ENCODE measurements at places on chromosomes 4 and X. TPM values are rescaled to one million over a fixed set of nuclear protein-coding genes. Genes with fewer than 3 reads are reported as not detected.

The PCDH10 gene
- 1.9 TPM for total RNA-seq

The DCLK2 gene
- total RNA-seq = 9.4 TPM

The TLL1 gene
- total RNA-seq = 4.8 TPM

The PLS3 gene
- total RNA-seq = 58.1 TPM

The RAB40AL gene
- 0.36 TPM for total RNA-seq

The UGT2B10 gene
- total RNA-seq = not detected

The SH3RF1 gene
- total RNA-seq = 8.2 TPM

The IQSEC2 gene
- total RNA-seq = 13.6 TPM

DNA sequence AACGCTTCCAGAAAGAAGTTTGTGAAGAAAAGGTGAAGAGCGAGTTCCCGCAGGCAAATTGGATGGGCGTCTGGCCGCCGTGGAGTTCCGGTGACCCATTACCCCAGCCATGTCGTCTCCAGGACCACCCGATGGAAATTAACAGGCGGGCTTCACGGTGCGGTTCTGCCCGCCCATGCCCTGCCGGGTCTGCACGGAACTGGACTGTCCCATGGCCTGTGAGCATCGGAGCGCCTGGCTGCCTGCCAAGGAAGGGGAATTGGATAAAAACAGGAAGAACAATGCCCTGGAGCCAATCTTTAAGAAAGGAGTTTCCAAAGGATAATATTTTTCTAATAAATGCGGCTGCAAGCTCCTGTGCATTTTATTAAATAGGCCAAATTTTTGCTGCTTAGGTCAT is 319.8 kb upstream of the SLC7A11 start:
- no peak overlapping the region for H3K4me3 ChIP-seq
- no peak overlapping the region for H3K27ac ChIP-seq
- H3K27me3 ChIP-seq = no peaks in the 10 kb centered on the region
- DNase-seq = peak; percentile 56

- H3K27me3 ChIP-seq = peaks cover 2% of the 10 kb centered on the region
- no peaks in the 10 kb centered on the region for H3K36me3 ChIP-seq
Observed at GRCh38 chrX:39907964-39908661, 189.6 kb downstream of the BCOR start.

DNA sequence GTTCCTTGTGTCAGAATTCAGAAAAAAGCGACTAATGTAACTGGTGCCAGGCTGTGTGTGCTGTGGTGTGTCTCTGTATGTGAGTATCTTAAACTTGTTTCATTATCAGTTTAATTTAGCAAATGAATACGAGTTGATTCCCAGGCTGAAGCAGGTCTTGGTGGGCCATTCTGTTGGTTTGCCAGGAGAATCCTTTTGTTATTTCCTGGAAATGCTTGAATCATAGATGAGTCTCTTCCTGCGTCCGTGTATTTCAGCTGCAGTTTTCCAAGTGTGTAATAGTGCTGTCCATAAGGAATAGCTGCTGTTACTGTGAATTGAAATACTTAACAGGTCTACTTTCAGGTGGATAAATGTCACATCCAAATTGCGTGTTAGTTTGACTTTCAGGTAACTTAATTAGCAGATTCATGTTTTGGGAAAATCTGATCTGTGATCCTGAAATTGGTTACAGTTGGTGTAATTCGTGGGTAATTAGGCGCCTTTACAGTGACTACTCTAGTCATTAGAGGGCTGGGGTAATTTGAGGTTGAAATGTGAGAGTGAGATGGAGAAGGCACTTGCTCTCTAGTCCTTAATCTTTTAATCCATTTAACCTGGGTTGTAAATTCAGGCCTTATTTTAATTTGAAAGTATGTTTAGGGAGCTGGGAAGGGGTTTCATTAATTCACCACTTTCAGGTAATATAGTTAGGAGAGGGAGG is 23.8 kb downstream of the TMEM131L start:
- H3K27ac ChIP-seq = no peak overlapping the region
- H3K27me3 ChIP-seq = no peaks in the 10 kb centered on the region
- peaks cover 45% of the 10 kb centered on the region for H3K4me1 ChIP-seq

DNA sequence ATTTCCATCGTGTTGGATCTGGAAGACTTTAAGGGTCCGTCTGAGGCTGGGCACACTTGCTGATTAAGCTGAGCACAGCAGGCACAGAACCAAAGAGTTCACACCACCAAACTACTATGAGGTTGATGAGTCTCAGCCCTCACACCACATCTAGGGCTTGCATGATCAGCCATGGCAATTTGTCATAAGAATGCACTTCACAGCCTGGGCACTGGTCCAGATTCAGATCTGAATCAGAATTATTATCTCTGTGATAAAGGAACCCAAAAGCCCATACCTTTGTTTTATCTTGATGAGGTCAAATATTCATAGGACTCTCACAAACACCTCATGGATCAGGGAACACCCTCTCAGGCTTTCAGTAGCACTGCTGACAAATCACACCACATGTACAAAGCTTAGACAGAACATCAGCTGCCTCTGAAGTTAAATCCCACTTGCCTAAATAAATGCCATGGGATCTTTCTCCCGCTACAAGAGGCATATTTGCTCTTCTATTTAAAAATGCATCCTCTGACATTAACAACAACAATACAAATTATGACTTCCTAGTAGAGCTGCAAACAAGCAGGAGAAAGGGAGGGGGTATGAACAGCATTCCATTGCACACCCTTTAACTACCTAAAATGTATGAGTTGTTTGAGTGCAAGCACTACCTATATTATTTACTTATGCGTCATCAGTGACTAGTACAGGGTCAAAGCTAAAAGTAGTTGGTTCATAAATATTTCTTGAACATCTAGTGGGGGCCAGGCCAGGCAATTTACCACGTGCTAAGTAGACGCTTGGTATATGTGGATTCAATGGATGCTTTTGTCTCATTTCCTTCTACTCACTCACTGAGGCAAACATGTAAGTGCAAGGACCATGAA is 186.3 kb upstream of the FGF13 start:
- H3K27ac ChIP-seq = no peak overlapping the region
- DNase-seq = no peak
- H3K36me3 ChIP-seq = no peaks in the 10 kb centered on the region
- H3K4me3 ChIP-seq = no peak overlapping the region
- H3K4me1 ChIP-seq = no peaks in the 10 kb centered on the region

- H3K36me3 ChIP-seq = no peaks in the 10 kb centered on the region
- no peaks in the 10 kb centered on the region for H3K27me3 ChIP-seq
- DNase-seq = peak; percentile 68
- peak overlapping the region; percentile 72 for H3K27ac ChIP-seq
- H3K4me3 ChIP-seq = peak overlapping the region; percentile 25
- H3K4me1 ChIP-seq = peaks cover 6% of the 10 kb centered on the region
Observed at GRCh38 chr4:74098427-74098994, 484 bp downstream of the CXCL2 start.

DNA sequence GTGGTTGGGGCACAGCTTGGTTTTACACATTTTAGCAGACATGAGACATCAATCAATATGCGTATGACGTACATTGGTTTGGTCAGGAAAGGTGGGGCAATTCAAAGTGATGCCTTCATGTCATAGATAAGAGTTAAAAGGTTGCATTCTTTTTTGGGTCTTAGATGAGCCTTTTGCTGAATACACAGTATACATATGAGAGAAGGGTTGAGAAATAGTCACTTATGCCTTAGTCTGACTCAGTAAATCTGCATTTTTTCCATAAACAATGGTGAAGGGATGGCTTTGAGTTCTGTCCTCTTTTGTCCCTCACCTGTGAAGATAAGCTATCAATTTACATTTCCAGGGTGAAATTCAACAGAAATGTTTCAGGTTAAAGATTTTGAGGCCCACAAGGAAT is 43.9 kb upstream of the UGT2B15 start:
- DNase-seq = no peak
- no peak overlapping the region for H3K4me3 ChIP-seq
- no peak overlapping the region for H3K27ac ChIP-seq
- no peaks in the 10 kb centered on the region for H3K4me1 ChIP-seq
- H3K27me3 ChIP-seq = no peaks in the 10 kb centered on the region

DNA sequence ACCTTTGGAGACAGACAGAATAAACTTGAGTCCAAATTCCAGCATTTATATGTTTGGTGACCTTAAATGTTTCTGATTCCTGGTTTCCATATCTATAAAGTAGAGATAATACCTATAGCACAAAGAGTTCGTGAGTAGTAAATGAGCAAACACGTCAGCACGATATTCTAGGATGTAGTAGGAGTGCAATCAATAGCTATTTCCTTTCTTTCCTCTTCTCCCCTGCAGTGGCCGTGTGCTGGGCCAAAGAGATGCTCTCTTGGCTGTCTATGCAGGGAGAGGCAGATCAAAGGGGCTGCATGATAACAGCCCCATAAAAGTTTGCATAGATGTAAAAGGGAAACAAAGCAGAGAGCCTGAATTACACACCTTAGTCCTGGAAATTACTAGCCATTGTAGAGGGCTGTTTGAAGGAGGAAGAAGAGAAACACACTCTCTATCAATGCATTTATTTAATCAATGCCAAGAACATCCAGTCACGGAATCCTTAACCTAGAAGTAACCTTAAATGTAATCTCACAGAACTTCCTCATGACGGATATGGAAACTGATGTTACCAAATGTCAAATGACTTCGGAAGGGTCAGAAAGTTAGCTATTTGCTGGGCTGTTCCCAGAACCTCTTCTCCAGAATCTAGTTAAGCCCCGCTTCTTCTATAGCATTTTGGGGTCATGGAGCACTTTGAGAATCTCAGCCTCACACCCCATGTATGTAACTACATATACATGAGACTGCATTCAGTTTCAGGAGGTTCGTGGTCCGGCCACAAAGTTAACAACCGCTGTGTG is 35.5 kb upstream of the PLAC8 start:
- no peaks in the 10 kb centered on the region for H3K36me3 ChIP-seq
- no peak overlapping the region for H3K4me3 ChIP-seq
- no peaks in the 10 kb centered on the region for H3K27me3 ChIP-seq
- no peak for DNase-seq

DNA sequence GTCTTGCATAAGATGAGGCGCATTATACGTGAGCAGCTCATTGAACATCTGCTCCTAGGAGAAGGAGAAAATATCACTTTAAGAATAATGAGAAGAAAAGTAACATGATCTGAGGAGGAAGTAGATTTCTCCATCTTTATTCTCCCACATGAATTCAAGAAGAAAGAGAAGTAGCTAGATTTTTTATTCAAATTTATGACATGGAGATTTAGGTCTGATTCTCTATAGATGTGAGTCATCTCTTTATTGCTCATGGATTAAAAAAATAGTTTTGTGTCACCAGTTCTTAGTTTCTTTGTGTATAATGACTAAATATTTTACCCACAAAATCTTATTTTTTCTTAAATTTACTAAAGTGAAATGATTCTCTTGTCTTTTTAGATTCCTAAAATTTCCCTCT is 40.4 kb downstream of the HPGDS start:
- H3K36me3 ChIP-seq = no peaks in the 10 kb centered on the region
- no peak for DNase-seq
- H3K27me3 ChIP-seq = no peaks in the 10 kb centered on the region

DNA sequence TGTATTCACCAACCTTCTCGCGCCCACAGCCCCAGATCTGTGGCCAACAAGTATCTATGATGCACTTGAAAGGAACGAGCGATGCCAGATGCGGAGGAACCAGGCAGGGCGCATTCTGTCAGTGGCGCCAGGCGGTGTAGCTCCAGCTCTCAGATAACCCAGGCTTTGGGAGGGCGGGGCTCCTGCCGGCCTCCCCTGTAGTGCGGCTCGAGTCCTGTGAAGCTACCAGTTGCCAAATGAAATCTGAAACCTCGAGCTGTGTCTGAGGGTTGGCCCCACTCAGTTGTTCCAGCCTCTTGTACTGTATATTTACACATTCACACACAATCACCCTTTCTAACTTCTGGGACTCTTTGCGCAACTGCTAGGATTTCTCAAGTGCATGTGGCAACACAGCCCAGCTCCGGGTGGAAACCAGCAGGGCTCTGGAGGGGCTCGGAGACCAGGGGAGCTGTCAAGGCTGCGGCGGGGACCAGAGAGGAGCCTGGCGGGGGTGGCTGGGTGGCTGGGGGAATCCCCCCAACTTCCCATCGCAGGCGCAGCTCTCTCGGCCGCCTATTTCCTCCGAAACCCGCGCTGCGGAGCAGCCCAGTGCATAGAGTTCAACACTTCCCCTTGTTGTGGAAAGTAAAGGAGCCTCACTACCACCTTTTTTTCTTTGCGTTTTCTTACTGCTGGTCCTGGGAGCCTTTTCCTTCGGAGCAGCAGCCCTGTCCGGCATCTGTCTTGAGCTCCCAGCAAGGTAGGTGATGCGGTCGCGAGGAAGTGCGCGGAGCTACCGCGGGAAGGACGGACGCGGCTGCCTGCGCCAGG is at the start of gene ARHGAP24:
ARHGAP24 (plus strand) TSS at position 333 of the 813 bp plus-strand sequence.
- H3K27ac ChIP-seq = peak within 1 kb of the TSS; percentile 52
- H3K27me3 ChIP-seq = no peaks in the 10 kb centered on the region

- H3K27me3 ChIP-seq = no peaks in the 10 kb centered on the region
- H3K27ac ChIP-seq = no peak overlapping the region
- no peak overlapping the region for H3K4me3 ChIP-seq
- H3K4me1 ChIP-seq = no peaks in the 10 kb centered on the region
Observed at GRCh38 chr4:166518315-166518714, 645.3 kb downstream of the TLL1 start.

DNA sequence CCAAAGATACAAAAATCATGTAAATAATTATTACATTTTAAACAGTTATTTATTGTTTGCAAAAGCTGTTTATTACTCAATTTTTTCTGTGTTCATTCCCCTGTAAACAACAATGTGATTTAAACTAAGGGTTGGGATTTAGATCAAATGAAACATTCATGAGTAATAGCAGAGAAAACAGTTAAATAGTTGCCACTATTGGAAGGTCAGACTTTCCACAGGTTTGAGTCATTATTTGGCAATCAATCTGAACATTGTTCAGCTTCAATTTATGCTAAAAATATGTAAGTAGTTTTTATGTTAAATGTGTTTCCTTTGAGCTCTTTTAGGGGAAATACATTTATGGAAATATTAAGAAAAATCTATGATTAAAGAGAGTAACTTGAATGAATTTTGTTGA is 144.9 kb downstream of the STIM2 start:
- H3K36me3 ChIP-seq = no peaks in the 10 kb centered on the region
- no peak overlapping the region for H3K4me3 ChIP-seq
- DNase-seq = no peak
- H3K27me3 ChIP-seq = no peaks in the 10 kb centered on the region
- peaks cover 74% of the 10 kb centered on the region for H3K4me1 ChIP-seq

- H3K27me3 ChIP-seq = no peaks in the 10 kb centered on the region
- H3K27ac ChIP-seq = peak overlapping the region; percentile 54
- no peaks in the 10 kb centered on the region for H3K36me3 ChIP-seq
- H3K4me3 ChIP-seq = no peak overlapping the region
Observed at GRCh38 chr4:147714575-147715401, 17.1 kb upstream of the ARHGAP10 start.

GRCh38 chr4:102734116-102734515 is 26.7 kb downstream of the MANBA start:
- H3K4me1 ChIP-seq = no peaks in the 10 kb centered on the region
- DNase-seq = no peak
- H3K27me3 ChIP-seq = no peaks in the 10 kb centered on the region
- H3K27ac ChIP-seq = no peak overlapping the region
- no peaks in the 10 kb centered on the region for H3K36me3 ChIP-seq
